ENCODE measurements at places on chromosomes 4 and X.

DNA sequence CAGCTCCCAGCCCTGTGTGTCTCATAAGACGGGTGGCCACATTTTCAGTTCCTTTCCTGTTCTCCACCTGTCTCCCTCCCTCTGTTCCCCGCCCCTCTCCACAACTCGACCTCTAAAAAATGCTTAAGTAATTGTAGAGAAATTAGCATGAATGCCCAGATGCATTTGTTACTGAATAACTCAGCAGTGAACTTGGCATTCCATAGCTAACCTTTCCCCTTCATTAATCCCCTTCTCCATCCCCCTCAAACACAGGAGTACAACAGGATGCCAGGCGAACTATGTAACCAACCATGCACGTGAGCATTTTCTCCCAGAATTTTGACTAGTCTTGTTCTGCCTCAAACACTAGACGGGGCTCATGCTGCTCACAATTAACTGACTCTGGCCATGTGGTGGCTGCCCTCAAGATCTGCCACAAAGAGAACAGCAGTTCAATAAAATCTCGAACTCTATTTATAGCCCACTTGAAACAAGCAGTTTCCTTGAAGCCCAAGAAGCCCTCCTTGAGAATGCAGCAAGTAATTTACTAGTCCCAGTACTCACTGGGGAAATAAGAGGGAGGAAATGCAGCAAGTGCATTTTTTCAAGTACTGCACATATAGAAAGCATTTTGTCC, 351.2 kb downstream of the ARHGAP24 start:
- no peak for DNase-seq

- no peak for DNase-seq
Observed at GRCh38 chr4:1591107-1591506, 93.0 kb downstream of the FAM53A start.

- DNase-seq: peak; percentile 60
Observed at GRCh38 chrX:150163221-150163930, 199.7 kb upstream of the MAMLD1 start.

DNA sequence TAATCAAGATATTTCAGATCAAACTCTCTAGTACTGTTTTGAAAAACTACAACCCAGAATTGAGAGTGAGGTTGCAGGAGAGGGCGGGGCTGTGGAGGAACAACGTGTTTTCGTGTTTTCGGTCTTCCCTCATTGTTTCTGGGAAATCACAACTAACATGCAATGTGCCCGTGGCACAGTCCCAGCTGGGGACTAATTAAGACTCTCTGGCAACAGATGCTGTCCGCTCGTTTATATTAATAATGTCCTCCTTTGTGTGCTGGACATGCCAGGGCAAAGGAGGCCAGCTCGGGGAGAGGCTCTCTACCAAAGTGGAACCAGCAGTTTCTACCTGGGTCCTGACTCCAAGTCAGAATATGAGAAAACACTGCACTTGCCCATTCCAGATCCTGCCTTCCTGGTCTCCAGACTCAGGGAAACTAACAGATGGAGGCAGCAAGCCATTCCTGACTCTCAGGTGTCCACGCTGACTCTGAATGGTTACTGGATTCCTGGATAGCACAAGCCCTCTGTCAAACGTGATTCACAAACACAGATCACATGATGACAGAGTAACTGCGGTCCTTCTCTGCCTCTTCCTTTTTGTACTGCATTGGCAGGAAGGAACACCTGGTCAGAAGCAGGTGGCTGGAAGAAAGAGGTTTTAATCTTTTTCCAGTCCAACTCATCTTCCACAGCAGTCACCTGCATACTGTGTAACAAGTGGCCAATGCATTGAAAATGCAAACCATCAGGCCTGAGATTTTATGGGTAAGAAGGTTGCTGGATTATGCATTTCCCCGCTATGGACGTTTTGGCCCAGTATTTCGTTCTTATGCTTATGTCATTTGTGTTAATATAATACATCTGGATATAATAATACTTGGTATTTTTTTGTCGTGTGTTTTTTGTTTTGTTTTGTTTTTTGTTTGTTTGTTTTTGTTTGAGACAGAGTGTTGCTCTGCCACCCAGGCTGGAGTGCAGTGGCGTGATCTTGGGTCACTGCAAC, 65.0 kb downstream of the COQ2 start:
- DNase-seq: no peak

GRCh38 chr4:81914623-81915022, 442.9 kb upstream of the RASGEF1B start:
- DNase-seq: no peak

DNA sequence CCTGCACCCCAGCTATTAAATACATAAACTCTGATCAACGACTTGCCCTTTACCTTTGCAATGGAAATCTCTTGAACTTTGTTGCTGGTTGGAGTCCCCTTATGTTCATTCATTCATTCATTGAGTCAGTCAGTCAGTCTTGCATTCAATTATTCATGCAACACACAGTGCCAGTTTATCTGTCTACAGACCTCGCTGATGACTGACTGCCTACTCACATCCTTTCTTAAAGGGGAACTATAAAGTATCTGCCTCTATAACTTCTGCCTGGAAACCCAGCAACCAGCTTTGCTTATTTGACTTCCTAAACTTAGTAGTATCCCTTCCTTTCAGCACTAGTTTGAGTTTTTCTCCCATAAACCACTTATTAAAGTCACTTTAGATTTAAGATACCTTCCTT, 620.8 kb upstream of the ADGRL3 start:
- DNase-seq: no peak

- DNase-seq: no peak
Observed at GRCh38 chr4:41918278-41918677, 17.0 kb upstream of the TMEM33 start.

DNA sequence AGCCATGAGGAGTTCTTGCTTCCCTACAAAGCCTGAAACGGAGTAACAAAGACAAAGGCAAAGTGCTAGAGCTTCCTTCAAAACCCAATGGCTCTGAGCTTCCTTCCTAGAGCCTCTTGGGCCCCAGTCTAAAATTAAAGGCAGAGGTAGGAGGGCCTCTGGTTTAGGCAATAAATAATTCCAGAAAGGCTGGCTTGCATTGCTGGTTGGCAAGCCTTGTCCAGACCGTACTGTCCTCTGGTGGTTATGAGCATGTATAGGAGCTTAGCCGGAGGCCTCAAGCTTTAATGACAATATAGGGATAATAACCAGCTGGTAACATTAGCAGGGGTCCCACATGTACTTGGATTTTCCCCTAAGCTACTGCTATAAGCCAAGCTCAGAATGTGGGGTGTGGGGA, 237.3 kb downstream of the AR start:
- no peak for DNase-seq

- no peak for DNase-seq
Observed at GRCh38 chrX:11193035-11193469, 81.9 kb downstream of the HCCS start.

GRCh38 chrX:12868747-12869146, 1.9 kb downstream of the TLR7 start:
- no peak for DNase-seq

GRCh38 chr4:146407257-146407656, 114.5 kb downstream of the SLC10A7 start:
- DNase-seq: no peak

GRCh38 chr4:6298035-6298434, 28.4 kb downstream of the WFS1 start:
- DNase-seq: no peak

DNA sequence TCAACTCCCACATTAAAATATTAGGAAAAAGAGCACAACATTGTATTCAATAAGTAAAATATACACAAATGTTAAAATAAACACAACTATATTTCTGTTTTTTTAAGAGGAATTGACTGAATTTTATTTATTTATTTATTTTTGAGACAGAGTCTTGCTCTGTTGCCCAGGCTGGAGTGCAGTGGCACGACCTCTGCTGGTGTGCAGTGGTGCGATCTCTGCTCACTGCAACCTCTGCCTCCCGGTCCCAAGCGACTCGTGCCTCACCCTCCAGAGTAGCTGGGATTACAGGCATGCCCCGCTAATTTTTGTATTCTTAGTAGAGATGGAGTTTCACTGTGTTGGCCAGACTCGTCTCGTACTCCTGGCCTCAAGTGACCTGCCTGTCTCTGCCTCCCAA, 31.4 kb downstream of the TEX13A start:
- no peak for DNase-seq

DNA sequence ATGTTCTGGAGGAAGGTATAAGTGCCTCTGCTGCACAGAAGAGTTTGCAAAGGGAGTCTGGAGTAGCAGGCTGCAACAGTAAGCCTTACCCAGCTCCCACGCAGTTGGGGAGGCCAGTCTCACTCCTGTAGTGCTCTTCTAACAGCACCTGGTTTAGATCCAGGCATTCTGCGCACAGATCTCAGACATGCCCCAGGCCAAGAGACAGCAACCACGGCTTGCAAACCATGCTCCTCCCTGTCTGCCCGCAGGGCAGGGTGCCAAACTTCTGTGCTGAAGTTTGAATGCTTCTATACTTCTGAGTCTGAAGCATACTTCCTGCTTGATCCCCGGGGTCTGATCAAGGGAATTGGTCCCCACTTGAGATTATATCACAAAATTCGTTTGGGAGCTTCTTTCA, 106.3 kb downstream of the LINC00632 start:
- DNase-seq: no peak

DNA sequence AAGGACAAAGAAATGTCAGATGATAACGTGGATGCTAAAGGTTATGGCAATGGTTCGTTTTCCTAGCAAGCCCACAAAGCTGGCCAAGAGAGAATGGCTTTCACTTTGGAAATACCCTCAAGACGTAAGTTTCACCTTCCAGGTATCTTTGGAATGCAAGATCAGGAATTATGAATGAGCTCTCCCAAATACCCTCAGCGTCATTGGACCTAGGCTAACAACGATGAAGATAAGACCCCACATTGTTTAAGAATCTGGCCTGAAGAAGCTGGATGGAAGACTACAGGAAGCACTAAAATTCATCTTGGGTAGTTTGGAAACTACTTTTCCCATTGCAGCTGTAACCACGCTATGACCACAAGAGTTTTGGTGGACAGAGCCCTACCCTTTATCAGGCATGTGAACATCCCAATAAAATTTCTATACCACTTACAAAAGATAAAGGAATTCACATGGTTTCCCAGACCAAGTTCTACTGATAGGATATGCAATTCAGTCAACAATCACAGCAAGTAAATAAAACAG, 111.9 kb downstream of the KDR start:
- DNase-seq: no peak

DNA sequence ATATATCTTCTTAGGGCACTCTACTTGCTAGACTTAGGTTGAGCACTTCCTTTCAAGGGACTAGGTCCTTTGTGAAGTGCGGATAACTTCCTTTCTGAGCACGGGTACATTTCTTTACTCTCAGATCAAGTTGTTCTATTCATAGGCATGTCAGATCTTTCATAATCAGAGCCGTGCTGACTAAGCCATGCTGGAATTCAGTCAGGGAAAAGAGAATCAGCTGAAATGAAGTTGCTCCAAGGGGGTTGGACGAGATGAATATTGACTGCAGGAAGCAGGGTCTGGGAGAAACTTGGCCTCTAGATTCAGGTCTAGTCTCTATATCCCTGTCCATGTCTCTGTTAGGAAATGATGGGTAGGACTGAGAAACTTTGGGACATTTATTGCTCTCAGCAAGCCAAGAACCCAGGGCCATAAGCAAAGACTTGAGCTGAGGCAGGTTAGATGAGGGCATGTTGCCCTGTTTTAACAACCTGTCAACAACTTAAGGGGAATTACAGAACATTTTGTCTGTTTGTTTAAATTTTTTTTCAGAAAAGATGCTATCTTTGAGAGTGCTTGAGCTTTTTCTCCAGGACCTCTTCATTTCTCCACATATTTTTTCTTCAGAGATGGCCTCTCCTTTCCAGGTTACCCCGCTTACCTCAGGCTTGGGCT, 28.3 kb downstream of the AREG start:
- DNase-seq: no peak

DNA sequence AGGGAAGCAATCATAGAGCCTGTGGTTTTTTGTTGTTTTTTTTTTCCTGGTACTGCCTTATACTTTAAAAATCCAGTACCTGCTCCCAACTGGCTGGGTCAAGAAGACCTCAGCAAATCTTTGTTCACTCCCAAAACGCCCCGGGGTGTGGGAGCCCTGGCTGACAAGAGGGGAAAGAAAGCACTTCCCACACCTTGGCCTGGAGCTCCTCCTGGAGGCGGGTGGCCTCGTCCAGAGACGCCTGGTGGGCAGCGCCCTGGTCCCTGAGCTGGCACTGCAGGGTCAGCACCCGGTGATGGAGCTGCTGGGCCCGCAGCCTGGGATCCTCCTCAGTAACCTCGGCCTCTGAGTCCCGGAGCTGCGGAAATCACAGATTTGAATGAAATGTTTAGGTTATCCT, 38.2 kb downstream of the C4orf50 start:
- no peak for DNase-seq

DNA sequence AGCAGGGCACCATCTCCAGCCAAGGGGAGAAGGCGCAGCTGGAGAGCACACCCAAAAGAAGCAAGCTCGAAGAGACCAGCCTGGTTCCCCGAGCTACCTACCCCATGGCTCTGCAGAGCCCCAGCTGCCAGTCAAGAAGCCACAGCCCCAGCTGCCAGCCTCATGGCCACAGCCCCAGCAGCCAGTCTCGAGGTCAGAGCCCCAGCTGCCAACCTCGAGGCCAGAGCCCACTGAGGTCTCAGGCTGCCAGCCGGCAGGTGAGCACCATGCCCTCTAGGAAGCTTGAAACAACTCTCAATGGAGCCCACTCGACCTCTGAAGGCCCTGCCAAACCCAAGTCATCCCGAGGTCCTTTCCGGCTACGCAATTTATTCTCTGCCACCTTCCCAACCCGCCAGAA, 27.0 kb upstream of the PRPS1 start:
- DNase-seq: no peak

DNA sequence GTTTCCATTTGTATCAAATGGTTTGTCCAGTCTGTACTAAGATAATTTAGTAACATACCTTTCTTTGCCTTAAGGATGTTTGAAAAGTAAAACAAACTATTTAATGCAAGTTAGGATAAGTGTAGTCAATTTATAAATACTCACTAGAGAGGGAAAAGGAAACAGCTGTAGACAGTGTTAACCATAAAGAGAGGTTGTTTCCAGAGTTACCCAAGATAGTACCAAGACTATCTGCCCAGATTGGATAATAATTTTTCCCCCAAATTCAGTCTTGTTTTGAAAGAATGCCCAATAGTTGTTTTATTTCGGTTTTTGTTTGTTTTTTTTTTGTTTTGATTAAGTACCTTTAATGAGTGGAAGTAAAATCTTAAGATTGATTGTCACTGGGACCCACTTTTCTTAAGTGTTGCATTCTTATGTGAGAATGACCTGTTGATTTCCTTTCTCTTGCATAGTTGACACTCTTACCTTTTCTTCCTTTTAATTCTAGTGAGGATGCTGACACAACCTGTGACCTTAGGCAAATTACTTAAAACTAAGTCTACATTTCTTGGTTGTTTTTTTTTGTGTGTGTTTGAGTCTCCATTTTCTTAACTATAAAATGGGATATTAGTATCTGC, 12.8 kb downstream of the AFF1 start:
- no peak for DNase-seq

- DNase-seq: no peak
Observed at GRCh38 chr4:120725639-120726580, 196.6 kb downstream of the PRDM5 start.

GRCh38 chr4:79087071-79087470, 147.8 kb upstream of the PAQR3 start:
- no peak for DNase-seq

DNA sequence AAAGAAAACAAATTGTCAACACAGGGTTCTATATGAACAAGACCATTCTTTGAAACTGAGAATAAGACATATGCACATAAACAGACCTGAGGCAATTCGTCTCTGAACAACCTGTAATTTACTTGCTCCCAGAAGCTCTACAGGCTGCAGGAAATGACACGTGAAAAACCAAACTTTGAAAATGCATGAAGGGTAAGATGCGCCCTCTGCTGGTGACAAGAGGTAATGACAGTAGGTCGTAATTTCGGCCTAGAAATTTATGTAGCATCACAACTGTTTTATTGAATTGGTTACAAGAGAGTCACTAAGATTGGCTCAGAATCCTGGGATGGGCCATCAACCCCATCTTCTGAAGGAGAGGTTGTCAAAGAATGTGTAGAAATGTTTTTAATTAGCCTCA, 276.5 kb downstream of the PPP4R3C start:
- no peak for DNase-seq
